ENCODE measurements at places on chromosomes 13 and 19.

DNA sequence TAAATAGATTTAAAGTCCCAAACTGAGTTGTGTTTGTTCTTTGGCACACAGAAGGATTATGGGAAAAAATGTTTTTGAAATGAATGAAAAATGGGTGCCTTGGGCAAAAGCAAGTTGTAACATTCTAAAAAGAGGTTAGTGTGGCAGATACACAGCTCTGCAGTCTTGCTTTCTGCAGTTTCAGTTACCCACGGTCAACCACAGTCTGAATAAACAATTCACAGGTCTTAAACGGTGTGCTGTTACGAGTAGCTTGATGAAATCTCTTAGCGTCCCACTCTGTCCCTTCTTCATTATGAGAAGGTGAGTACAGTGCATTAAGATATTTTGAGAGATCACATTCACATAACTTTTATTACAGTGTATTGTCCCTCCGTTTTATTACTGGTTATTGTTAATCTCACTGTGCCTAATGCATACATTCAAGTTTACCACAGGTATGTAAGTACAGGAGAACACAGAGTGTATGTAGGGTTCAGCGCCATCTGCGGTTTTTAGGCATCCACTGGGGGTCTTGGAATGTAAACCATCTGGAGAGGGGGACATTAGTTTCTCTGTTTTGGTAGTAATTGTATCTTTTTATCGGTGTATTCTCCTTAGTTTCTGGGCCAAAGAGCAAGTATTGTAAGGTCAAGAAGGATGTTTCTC, 8.1 kb downstream of the FARP1 start:
- no peak for DNase-seq

DNA sequence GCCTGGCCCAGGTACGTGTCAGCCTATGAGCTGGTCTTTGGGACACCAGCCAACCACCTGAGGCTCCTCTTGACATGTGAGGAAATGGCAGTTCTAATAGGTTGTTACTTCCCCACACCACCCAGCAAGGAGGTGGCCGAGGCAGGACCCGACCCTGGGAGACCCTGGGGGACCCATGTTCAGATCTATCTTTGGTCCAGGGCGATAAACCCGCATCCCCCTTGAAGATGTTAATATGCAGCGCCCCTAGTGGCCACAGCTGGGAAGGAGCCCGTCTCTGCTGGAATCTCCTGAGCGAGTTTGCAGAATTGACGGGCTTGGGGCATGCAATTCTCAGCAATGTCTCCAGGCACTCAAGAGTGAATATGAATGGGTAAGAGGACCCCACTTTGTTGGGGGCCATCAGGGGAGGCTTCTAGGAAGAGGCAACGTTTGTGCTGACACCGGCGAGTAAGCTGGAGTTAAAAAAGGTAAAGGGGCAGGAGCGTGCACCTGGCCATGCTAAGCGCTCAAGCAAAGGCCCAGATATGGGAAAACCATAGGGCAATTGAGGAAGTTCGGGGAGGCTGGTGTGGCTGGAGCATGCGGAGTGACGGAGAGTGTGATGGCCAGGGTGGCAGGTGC, 1.5 kb upstream of the MYO1F start:
- no peak for DNase-seq

DNA sequence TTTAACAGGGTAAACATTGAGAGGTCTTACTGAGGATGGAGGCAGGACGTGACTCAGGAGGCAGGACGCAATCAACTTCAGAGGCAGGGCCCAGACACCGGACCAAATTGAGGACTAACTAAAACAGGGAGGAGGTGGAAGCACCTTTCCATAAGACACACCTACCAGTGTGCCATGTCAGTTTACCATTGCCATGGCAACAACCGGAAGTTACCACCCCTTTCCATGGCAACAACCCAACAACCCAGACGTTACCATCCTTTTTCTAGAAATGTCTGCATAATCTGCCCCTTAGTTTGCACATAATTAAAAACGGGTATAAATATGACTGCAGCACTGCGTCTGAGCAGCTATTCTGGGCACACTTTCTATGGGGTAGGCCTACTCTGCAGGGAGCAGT, 53.5 kb upstream of the SOX21 start:
- no peak for DNase-seq

- DNase-seq = no peak
These were observed 12.7 kb downstream of the NPAS1 start for GRCh38 chr19:47032171-47032811.

GRCh38 chr19:5627395-5627904, 4.6 kb downstream of the SAFB start:
- DNase-seq = peak; percentile 40

- DNase-seq = peak; percentile 43
These were observed 25.8 kb downstream of the LACC1 start for GRCh38 chr13:43905435-43906031.

- peak; percentile 46 for DNase-seq
These were observed 23.1 kb upstream of the ZNF846 start for GRCh38 chr19:9791552-9792205.

DNA sequence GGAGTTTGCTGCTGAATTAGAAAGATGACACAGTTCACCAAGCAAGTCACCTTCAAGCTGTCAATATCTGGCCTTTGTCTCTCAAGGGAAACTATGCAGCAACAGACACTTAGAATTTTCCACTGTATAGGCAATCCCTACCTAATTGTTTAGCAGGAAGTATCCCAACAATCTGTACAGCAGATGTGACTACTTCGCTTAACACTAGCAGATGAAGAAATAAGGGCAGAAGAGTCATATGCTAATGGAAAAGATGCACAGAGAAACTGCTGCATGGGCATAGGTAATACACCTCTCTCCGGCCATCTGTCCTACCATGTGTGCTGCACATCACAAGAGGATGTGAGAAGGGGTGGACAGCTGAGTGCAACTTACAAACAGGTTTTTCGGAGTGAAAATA, 851.2 kb downstream of the PCDH9 start:
- DNase-seq = no peak

DNA sequence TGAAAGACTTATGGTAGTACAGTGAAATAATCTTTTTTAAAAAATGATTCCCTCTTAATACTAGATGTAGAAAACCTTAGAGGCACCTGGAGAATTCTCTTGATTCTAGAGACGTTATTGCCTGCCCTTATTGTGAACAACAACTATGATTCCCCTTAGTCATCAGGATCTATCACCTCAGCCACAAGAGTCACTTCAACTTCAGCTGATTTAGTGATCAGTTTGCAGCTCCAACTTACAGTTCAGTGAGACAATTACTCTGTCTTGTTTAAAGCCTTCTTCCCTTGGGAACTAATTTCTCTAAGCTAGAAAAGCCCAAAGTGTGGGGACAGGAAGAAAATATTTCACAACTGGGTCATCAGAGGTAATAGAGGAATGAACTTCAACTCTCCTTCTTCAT, 254.3 kb upstream of the SLITRK1 start:
- DNase-seq = no peak

DNA sequence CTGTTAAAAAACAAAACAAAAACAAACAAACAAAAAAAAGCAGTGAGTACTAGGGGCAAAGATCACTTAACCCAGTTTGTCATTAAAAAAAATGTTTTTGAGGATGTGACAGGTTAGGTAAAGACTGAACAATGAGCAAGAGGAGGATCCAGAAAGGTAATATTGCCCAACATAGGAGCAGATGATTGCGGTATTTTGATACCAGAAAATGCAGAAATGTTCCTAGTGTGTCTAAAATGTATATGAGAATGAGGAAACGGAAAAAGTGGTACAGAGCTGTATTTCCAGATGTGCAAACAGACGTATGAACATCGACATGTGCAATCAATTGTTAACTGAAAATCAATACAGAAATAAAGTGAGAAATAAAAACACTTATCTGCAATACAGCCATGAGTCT, 4.9 kb upstream of the LILRA4 start:
- no peak for DNase-seq
